Hematopoietic multipotent progenitor cell treated with erythropoietin and hydrocortisone succinate and interleukin-3 and kit ligand, for 15 days (in vitro differentiated cells): ENCODE measurements at places on chromosomes 3 and 15.

DNA sequence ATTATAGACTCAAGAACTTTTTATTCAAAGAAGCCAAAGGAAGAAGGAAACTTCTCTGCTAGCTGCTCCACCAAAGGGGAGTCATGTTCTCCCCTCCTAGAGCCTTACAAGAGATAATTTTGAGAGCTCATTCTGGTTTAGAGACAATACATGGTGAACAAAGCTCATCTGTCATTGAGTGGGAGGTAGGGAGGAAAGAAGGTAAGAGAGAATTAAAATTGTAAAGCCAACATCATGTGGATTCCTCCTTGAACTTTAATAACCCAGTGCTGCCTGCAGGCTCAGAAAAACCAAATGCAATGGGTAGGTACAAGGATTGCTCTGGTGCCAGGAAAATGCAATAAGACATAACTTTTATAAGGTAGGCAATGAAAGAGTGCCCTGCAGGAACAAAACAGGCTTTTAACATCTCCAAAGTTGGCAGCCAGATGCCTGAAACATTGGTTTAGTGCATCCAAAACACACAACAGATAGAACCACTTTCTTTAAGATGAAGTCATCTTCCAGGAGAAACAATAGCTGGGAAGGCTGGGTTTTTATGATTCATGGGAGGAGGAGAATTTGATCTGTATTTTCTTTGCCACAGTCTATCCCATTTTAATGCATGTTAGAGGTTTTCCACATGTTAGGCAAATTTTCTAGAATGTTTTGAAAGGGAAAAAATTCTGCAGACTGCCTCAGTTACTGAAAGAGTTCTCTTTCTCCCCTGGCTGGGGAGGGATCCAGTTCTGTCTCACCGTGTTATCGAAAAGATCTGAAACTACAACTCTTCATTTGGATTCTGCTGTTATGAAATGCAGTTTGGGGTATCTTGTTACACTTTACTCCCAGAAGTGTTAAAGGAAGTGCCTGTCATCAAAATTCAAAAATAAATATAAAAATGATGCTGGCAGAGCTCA lies 11.3 kb upstream of the ARHGEF3 start:
- DNase-seq: no peak

DNA sequence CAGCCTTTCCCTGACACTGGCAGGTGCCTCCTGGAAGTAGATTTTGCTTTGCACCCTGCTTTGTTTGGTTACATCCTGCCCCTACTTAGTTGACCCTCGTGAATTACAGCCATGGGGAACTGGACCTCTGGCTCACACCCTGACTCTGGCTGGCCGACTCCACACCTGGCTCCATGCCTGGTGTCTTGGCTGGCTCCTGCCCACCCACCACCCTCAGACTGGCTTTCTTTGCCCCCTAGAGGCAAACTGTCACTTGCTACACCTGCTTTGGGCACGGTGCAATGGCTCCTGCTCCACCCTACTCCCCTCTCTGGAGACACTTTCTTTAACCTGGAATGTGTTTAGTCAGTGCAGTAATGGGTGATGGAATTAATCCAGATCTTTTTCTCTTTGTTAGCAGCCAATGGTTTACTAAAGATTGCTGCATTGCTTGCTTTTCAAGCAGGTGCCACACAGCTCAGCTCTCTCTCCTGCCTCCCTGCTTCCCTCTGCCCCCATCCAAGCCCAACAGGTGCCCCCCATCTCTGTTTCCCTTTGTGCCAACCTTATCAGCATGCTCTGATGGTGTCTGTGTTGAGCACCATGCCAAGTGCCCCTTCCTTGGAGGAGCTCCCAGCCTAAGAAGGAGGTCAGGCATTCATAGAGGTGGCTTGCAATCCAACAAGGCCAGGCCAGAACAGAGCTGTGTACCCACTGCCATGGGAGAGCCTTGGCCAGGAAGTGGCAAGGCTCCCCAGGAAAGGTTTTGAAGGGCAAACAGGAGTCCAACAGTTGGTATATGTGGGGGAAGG lies 38.4 kb downstream of the RASGRF1 start:
- DNase-seq: no peak

GRCh38 chr15:37789881-37790280 lies 144.6 kb upstream of the TMCO5A start:
- no peak for DNase-seq

DNA sequence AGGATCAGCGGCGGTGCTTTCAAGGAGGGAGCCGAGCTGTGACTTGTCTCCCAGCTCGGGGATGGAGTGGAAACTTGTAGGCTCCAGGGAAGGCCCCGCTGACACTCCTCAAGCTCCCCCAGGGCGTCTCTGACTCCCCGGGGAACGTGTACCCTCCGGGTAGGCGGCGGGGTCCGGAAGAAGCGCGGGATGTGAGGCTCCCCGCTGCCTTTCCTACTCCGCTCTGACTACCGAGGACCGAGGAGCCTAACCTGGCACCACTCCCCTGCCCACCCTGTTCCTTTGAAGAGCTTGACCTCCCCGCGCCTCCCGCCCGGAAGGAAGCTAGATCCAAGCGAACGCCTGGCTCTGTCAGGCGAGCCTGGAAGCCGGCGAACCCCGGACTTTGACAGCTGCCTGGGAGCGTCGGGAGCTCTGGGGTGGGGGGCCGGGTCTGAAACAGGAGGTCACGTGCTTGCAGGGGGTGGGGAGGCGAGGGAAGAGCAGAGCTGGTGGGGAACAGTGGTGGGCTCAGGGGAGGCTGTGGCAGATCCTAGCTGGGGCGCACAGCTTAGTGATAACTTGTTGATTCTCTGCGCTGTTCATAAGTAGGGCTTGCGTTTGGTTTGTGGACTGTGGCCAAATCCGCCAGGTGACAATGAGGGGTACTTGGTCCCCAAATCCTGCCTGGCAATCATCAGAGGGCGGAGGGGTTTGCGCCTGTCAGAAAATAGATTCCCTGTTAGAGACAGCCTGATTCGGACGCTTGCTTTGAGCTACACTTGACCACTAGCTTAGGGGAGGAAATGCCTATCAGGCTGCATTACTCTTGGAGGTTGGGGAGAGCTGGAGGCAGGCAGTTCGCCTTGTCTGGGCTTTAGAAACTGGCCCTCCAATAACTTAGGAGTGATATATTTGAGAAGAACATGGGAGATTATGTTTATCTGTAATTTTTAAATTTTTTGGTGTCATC lies 1.2 kb downstream of the CLSTN2 start:
- no peak for DNase-seq

DNA sequence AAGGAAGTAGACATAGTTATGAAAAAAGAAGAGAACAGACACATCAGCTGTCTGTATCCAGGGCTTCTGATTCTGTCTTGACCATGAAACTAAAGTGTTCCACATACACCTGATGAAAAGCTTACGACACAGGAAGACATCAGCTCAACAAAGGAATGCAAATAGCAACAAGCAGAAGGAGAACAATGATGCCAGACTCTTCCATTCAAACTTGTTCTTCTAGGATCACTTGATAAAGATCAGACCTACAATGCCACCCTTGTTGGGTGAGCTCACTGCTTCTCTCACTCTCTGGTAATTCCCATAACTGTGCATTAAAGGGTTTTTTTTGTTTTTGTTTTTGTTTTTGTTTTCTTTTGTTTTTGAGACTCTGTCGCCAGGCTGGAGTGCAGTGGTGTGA lies 49.7 kb downstream of the GATM start:
- DNase-seq: no peak

DNA sequence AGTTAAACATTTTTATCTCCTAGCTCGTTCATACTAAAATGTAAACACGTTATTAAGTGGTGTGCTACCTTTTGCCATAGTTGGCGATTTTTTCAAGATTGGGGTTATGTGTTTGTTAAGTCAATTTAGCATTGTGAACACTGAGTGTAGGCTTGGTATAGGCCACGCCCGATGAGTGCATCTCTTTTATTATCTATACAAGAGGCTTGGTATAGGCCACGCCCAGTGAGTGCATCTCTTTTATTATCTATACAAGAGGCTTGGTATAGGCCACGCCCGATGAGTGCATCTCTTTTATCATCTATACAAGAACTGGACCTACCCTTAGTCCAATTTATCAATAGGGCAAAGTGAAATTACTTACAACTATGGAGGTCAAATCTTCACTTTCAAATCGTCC lies 70.4 kb downstream of the NIPA2 start:
- no peak for DNase-seq
